ENCODE measurements at places on chromosomes 1 and 21.

DNA sequence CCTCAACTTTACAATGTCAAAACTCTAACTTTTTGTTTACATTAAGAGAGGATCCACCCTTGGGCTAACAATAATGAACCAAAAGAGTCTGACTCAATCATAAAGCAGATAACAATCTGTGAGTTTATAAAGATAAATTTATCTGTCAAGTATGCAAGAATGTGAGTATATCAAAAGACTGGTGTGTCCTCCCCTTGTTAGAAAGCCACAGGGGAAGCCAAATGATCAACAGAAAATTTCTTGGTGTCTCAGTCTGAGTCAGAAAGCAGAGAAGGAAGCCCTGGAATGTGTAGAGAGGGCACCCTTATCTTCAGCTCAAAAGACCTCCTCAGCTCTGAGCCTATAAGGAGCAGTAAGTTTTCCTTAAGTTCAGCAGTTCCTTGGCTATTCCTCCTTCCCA is 13.9 kb upstream of the PDIK1L start:
- no peak for DNase-seq

- no peak for DNase-seq
Measured at GRCh38 chr21:16058896-16059295, 329.1 kb downstream of the USP25 start.

DNA sequence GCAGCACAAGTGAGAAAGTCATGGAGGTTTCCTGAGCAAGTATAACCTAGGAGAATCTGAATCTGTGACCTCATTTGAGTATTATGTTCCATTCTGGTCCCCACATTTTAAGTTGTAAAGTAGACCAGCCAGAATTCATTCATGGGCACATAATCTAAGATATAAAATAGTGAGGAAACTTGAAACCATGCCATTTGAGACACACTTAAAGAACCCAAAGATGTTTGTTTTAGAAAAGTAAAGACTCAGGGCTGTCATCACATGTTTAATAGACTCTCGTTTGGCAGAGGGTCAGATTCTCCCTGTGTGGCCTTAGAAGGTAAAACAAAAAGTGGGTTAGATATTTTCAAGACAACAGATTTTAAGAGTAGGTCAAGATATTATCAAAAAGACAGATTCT is 6.4 kb downstream of the SZT2 start:
- DNase-seq = no peak

DNA sequence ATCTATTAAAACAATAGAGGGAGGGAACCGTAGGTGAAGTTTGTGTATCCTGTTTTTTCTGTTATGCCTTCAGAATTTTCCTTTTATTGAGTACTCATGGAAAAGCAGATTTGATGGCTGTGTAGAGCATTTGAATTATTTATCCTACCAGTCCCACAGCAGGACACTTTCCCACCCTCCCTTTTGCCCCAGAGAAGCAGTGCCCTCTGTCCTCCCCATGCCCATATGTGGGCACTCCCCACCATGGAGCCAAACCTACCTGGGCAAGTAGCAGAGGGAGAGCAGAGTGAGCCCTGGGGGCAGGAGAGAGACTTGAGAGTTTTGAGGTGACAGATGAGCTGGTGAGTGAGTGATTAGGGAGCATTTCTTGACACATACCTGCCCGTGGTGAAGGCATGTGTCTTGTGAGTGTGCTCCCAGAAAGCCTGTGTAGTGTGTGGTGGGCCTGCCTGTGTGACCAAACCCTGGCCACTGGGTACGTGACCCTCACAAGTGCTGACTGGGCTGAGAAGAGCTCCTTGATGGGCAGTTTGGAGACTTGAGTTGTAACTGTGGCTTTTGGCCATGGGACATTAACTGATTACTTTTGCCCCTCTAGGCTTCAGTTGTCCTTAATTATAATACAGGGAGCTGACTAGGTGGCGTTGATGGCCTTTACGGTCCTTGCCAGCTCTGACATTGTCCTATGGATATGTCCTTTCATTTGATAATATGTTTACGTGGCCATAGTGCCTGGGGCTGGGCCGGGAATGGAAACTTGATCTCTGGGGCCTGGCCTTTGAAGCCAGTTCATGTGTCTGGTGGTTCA is 3.6 kb downstream of the PSEN2 start:
- no peak for DNase-seq

DNA sequence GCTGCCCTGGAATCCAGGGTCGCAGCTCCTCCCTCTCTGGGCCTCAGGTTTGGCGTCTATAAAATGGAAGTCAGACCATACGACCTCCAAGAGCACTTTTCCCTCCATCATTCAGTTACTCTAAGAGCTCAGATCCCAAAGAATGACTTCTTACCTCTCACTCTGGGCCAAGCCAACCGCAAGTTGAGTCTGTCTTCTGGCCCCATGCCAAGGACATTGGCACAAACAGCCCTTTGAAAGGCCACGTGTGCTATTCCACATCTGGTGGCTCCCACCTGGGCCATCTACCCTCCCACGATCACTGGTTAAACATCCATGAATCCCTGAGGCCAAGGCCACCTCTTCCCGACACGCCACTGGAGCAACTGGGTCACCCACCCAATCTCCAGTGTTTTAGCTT is 12.4 kb downstream of the SLC2A7 start:
- DNase-seq = no peak

- DNase-seq = no peak
Measured at GRCh38 chr1:163048869-163049268, 20.3 kb upstream of the RGS4 start.

GRCh38 chr1:175822580-175822979 is 79.2 kb upstream of the TNR start:
- no peak for DNase-seq

DNA sequence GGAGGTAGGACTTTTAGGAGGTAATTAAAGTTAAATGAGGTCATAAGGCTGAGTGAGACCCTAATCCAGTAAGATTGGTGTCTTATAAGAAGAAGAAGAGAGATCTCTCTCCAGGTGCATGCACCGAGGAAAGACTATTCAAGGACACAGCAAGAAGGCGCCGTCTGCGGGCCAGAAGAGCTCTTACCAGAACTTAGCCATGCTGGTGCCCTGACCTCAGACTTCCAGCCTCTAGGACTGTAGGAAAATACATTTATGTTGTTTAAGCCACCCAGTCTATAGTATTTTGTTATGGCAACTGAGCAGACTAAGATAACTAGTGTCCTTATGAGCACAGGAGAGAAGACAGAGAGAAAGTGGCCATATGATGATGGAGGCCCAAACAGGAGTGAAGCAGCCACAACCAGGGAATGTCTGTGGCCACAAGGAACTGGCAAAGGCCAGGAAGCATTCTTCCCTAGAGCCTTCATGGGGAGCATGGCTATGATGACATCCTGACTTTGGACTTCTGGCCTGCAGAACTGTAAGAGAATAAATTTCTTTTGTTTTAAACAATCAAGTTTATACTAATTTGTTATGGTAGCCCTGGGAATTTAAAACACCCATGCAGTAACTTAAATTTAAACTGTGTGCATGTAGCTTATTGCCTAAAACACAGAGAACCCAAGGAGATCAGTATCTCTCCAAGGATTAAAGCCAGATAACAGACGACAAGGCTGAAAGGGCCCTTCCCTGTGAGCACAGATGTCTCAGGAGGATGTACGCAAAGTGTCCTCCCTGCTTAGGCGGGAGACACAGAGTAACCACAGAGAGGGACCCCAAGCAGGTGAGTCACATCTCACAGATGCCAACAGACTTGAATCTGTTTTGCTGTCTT is 9.9 kb upstream of the CD58 start:
- no peak for DNase-seq

GRCh38 chr1:54371942-54372275 is 34.3 kb downstream of the SSBP3 start:
- no peak for DNase-seq

DNA sequence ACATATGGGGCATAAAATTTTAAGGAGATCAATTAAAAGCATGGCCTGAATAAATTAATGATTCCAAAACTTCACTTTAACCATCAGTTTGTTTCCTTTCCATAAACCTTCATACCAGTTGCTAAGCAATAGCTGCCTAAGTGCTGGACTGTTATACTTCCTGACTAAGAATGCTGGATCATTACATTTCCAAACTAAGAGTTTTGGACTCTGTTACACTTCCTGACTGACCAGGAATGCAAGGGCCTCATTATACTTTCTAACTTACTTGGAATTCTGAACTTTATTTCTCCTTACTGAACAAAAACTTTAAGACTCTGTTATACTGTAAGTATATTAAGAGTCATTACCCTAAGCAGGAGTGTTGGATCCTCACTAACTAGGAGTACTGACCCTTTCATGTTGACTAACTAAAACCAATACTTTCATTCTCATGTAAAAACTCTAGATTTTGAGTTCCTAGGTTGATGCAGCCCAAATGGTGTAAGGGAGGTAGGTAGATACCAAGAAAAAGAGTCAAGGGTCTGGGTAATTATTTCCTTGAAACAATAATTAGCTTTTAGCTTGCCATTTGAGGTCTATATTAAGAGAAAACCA is 118.2 kb downstream of the FAF1 start:
- DNase-seq = no peak

DNA sequence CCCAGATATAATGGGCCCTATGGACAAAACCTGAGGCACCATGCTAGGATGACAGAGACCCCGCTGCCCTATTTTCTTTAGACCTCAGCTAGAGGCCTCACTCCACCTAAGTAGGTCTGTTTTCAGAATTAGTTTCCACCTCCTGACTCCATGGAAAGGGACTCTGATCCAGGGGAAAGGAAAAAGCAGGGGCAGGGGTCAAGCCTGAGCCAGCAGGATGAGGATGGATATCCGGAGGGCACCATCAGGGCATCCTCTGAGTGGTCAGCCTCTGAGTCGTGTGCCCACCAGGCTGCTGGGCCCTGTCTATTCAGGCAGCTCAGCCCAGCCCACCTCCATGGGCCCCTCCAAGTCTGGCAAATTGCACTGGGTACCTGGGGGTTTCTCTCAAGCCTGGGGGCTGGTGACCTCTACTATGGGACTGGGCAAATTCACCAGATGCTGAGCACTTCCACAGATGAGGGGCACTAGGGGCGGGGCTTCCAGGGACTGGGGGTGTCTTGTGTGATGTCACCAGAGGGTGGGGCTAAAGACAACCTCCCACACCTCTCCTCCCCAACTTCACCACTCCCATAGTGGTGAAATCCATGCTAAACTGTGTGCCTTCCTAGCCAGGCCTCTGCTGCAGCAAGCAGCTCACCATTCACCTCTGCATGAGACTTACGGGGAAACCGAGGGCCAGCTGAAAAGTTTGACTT is 5.5 kb downstream of the PAQR7 start:
- DNase-seq = no peak

DNA sequence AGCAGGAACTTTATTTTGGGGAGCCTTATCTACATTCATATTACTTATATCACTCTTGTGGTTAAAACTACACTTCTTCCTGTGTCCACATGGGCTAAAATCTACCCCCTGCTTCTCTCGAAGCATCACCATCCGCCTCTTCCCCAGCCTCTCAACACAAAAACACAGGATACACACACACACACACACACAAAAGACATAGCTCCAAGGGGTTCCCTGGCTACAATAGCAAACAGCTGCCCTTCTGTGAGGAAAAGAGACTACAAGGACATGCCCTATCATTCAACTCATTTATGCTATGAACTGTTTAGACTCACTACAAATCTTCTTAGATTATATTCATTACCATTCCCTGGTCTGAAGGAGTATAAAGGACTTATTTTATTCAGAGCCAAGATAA is 155.0 kb downstream of the PIGK start:
- DNase-seq = no peak

DNA sequence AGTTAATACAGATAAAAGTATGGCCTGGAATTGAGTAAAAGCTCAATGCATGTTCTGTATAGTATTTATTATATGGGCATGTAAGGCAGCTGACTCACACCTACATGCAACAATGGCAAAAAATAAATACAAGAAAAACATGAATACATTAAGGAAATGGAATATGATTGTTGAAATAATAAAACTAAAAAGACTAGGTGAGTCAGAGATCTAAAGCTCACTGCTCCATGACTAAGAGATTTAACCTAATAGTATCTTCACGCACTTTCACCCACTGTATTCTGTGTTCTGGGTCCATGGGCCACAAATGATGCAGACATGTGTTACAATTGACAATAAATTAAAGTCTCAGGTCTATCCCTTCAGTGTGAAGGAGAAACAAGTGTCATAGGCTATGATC is 607.0 kb downstream of the AGBL4 start:
- DNase-seq = no peak

GRCh38 chr21:38088916-38089762 is 167.7 kb upstream of the KCNJ15 start:
- DNase-seq = no peak

DNA sequence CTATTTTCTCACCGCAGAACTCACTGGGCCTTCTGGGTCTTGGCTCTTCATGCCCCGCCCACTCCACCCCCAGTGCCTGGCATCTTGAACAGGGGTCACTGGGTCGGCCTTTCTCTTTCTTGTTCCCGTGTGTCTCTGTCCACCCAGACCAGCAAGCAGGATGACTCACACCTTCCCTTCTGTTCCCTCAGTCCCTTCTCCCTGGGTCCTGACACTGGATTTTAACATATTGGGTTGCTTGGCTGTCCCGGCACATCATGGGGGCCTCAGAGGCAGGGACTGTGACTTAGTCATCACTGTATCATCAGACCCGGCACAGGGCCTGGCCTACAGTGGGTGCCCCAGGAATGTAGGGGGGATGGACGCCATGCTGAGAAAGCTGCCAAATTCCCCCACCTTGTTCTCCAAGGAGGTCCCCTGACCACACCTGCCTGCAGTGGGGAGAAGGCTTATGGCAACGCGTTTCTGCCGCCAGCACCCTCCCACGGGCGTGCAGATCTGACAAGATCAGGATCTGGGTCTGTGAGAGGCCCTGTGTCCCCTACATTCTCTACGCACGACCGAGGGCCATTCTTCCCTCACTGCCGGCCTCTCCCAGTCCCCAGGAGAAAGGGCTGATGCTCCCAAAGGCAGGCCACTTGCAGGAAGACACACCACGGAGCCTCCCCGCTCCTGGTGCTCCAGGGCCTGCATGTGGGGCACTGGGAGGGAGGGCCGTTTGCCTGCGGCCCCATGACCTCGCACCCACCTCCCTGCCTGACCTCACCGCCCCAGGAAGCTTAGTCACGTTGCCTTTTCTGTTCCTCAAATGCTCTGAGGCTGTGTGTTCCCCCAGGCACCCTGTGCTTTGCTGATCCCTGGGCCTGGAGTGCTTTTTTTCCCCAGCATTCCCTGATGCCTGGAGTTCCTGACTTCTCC is 157.2 kb upstream of the TMEM51 start:
- DNase-seq = no peak

DNA sequence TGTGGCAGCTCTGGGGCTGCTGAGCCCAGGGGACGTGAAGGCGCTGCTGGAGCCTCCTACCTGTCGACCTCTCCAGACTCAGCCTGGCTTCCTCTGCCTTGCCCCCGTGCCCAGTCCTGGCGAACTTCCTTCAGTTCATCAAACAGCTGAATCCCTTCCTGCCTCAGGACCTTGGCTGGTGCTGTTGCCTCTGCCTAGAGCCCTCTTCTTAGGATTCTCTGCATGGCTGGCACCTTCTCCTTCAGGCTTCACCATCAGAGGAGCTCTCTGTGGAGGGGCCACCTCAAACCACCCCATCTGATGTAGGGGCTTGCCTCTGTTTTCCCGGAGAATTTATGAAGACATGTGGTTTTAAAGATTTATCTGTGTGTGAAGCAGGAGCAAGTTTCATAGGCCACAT is 23.4 kb upstream of the ATF3 start:
- no peak for DNase-seq

GRCh38 chr21:38787461-38788274 is 18.1 kb upstream of the ETS2 start:
- DNase-seq = no peak

Measured in gastrocnemius medialis (tissue), 4 donors.